ENCODE measurements at places on chromosomes 16 and 17.
A peak's percentile ranks its signal among the peaks of the same experiment; 100 is the strongest.

GRCh38 chr16:24036614-24037013 is 200.8 kb downstream of the PRKCB start:
- DNase-seq: no peak

GRCh38 chr17:30074254-30074653 is 42.4 kb upstream of the NSRP1 start:
- DNase-seq: no peak

- no peak for DNase-seq
These were observed 20.7 kb downstream of the CNTNAP4 start for GRCh38 chr16:76297941-76298340.

- no peak for DNase-seq
These were observed 1.2 kb downstream of the SRRM2 start for GRCh38 chr16:2753733-2754020.

DNA sequence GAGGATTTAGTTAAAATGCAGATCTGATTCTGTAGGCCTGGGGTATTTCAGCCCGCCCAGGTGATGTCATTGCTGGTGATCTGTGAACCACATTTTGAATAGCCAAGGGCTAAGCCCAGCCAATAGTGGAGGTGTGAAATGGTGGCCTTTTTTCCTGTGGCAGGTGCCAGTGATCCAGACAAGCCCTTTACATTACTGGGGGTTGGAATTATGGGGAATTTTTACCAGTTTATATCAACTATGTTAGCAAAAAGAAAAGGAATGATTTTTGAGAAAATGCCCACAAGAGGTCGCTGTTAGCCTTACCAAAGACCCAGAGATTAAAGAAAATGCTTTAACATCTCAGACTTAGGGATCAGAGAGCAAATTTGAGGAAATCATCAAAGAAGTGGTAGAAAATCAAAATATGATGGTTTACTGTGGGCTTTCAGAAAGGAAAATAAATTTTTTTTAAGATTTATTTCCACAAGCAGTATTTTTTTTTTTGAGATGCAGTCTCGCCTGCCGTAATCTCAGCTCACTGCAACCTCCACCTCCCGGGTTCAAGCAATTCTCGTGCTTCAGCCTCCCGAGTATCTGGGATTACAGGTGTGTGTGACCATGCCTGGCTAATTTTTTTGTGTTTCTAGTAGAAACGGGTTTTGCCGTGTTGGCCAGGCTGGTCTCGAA is 3.9 kb downstream of the VPS35L start:
- DNase-seq: peak; percentile 51

DNA sequence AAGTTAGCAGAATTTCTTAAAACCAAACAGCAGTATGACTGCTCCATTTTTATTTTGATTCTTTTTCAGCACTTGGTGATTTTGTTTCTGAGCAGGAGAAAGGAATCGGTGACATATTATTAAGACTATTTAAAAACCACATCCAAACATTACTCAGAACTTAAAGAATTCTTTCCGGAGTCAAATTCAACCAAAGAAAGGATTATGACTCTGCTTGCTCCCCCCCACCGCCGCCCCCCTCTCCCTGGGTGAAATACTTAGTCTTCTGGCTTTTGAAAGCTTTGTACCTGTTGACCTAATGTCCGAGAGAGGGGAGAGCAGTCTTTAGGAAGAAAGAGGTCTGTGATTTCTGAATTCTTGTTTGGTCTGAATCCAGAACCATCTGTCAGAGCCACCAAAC is 17.9 kb upstream of the COL1A1 start:
- no peak for DNase-seq

DNA sequence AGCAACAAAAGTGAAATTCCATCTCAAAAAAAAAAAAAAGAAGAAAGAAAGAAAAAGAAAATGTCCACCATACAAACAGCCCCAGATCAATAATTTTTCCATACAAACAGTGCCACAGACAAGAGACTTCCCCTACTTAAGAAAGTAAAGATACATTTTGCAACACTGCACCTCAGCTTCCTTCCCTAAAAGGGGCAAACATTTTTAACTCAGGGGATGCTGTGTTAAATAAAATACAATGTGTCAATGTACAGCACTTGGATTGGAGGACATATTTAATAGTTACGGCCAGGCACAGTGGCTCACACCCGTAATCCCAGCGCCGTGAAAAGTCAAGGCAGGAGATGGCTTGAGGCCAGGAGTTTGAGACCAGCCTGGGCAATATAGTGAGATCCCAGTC is 22.3 kb downstream of the MYH11 start:
- DNase-seq: no peak

GRCh38 chr16:24838554-24839266 is 7.1 kb upstream of the SLC5A11 start:
- DNase-seq: peak; percentile 70

GRCh38 chr17:27762527-27763305 is 37.6 kb downstream of the NOS2 start:
- DNase-seq: no peak

DNA sequence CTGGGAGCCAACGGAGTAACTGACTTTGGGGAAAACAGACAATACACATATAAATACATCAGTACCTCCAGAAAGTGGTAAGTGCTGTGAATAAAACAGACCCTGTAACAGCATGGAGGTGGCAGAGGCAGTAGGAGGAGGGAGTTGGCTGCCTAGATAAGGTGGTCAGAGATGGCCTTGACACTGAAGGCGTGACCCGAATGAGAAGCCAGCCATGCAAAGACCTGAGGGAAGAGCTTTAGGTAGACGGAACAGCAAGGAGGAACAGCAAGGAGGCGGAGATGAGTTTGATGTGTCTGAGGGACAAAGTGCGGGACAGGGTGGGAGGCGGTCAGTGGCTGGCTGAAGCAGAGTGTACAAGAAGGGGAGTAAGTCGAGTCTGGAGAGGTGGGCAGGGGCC is 8.1 kb upstream of the SLC6A4 start:
- no peak for DNase-seq

GRCh38 chr17:74180336-74180735 is 23.1 kb upstream of the RPL38 start:
- no peak for DNase-seq

- no peak for DNase-seq
These were observed 63.7 kb upstream of the BCO1 start for GRCh38 chr16:81174644-81175324.

- no peak for DNase-seq
These were observed 15.5 kb upstream of the NFATC3 start for GRCh38 chr16:68069511-68070248.

DNA sequence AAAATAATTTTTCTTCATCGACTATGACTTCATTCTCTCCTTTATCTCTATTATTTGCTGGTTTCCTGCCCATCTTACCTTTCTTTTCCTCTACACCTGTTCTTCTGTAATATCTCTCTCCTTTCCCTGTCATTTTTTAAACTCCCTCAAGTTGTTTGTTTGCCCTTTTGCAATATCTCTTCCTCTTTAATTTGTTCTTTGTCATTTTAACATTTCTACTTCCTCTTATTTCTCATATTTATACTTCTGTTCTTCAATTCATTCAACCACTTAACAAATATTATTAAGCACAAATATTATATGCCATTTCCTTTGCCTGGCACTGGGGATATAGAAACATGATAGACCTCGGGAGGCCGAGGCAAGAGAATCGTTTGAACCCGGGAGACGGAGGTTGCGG is 22.6 kb downstream of the MAP3K3 start:
- DNase-seq: no peak

DNA sequence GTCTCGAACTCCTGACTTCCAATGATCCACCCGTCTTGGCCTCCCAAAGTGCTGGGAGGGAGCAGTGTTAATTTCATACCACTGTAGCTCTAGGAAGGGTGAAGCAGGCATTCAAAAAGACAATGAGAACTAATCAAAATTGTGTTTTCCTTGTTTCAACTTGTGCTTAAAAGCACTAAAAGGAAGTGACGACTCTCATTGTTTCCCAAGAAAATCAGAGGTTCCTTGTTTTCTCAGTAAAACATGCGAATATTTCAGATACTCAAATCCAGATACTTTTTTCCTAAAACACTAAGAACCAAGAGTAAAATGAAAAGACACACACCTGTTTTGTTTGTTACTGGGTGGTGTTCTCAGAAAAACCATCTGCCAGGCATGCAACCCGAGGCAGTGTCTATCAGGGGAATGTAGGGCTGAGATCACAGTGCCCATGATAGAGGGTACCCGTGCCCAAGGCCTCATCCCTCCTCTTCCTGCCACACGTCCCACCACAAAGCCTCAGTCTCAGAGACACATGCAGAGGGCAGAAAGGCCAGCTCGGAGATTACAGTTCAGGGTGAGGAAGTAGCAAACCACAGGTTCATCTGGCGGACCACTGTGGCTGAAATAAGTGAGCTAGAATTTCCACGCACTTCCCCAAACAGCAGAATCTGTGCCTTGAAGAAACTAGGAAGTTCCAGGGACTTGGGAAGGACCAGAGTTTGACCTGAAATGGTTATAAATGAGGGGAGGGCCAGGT is 33.7 kb downstream of the GINS3 start:
- DNase-seq: peak; percentile 88

- DNase-seq: no peak
These were observed 44.2 kb upstream of the NDRG4 start for GRCh38 chr16:58455750-58456149.

DNA sequence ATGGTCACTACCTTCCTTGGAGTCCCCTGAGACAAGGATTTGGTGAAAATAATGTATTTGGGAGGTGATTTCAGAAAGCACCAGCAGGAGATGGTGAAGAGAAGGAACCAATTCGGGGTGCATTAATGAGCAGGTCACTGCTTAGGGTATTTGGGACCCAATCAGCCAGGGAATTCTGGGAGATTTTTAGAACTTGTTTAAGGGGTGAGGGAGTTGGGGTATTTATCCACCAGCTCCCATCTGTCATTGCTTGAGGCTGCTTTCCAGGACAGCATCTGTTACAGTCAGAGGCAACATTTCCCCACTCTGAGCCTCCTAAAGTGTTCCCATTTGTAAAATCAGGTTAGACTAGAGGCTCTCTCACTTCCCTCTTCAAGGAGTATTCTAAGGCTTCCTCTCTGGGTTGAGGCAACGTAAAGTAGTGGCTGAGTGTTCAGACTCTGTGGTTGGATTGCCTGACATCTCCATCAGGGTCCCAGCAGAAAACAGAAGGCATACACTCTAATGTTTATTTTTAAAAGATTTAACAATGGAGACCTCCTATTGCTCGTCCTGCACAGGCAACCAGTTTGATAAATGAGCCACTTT is 60.9 kb downstream of the CLEC19A start:
- no peak for DNase-seq

- DNase-seq: peak; percentile 90
These were observed 1.4 kb downstream of the LIG3 start for GRCh38 chr17:34981538-34982241.

DNA sequence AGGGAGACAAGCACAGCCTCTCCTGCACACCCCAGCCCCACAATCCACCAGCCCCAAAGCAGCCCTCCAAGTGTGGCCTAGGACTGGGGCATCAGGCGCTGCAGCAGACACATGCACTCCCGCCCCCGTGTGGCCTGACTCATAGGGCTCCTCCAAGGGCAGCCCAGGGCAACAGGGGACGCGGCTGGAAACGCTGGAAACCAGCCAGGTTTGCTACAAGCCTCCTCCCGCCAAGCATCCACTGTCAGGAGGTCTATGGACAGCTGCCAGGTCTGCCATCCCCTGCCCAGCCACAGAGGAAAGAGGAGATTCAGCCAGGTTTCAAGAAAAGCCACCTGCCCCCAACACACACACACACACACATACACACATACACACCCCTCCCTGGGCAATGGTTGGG is 25.8 kb downstream of the SRCIN1 start:
- DNase-seq: peak; percentile 61

DNA sequence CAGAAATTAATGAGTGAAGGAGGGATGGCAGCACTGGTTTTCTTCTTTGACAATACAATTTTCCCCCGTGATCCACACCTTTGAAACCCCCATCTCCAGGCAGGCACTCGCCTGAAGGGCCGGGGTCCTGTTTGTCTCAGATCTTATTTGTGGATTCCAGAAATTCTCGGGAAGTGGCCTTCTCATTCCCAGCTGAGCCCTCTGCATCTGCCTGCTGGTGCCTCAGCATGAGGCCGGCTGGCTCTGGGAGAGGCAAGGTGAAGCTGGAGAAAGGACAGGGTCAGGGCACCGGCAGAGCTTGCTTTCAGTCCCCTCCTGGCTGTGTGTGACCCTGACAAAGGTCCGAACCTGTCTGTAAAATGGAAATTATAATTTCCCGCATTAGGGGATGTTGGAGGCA is 35.8 kb upstream of the C1QL1 start:
- no peak for DNase-seq

DNA sequence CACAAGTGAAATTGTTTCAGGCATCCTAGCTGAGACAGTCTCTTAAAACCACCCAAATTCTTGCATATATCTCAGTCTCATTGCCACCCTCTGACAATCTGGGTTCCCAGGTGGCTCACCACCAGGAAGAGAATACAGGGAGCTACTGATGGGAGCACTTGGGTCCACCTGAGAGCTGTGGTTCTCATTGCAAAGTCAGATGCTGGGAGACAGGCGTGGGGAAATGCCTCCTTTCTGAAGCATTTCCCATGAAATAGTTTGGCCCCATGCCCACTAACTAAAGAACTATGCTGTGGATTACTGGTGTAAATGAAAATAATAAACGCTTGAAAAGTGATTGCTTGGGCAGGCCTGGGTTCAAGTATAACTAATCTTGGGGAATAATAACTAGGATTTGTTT is 70.3 kb downstream of the CMC2 start:
- no peak for DNase-seq

DNA sequence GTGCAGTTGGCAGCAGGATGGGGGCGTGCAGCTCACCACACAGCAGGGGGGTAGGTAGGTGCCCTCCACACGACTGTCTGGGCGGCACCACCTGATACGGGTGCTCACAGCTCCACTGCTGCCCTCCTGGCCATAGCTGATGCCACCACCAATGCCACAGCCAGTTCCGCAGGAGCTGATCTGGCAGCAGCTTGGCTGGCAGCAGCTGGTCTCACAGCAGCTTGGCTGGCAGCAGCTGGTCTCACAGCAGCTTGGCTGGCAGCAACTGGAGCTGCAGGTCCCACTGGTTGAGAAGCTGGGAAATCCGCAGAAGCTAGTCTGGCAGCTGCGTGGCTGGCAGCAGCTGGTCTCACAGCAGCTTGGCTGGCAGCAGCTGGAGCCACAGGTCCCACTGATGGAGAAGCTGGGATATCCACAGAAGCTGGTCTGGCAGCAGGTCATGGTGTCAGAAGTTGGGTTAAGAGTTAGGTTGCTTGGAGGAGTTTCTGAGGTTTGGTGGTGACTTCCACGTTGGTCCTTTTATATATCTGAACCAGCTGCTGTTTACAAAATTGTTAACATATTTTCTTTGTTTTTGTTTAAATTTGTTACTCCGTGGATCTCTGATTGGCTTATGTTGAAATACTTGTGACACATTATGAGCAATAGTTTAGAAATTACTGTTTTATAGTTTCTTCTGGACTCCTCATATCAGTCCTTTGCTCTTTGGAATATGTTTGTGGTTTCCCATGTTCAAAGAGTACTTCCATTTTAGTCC is at the start of gene KRTAP1-5:
KRTAP1-5 (minus strand) TSS at position 494 of the 757 bp plus-strand sequence; CDS start at position 441, 53 bp downstream.
- no peak for DNase-seq

- DNase-seq: no peak
These were observed 10.3 kb downstream of the KCNG4 start for GRCh38 chr16:84229471-84229870.

GRCh38 chr16:59289151-59289550 is 555.0 kb upstream of the GOT2 start:
- DNase-seq: no peak

- no peak for DNase-seq
These were observed 16.4 kb upstream of the SLC6A4 start for GRCh38 chr17:30251931-30252330.

All from hematopoietic multipotent progenitor cell (in vitro differentiated cells).